ENCODE measurements at places on chromosomes 6 and 20. TPM values are rescaled to one million over a fixed set of nuclear protein-coding genes. Genes with fewer than 3 reads are reported as not detected.

The MAS1 gene
- total RNA-seq: not detected

GRCh38 chr6:164911873-164912580, 397.4 kb downstream of the C6orf118 start:
- H3K27ac ChIP-seq: no peak overlapping the region
- H3K27me3 ChIP-seq: no peaks in the 10 kb centered on the region
- H3K4me3 ChIP-seq: no peak overlapping the region
- H3K36me3 ChIP-seq: no peaks in the 10 kb centered on the region
- H3K4me1 ChIP-seq: no peaks in the 10 kb centered on the region
- DNase-seq: no peak

GRCh38 chr6:8993111-8993510, 557.8 kb upstream of the SLC35B3 start:
- H3K27me3 ChIP-seq: no peaks in the 10 kb centered on the region
- no peak overlapping the region for H3K4me3 ChIP-seq
- DNase-seq: no peak
- H3K36me3 ChIP-seq: no peaks in the 10 kb centered on the region

The SF3B5 gene
- total RNA-seq: 399 TPM
